ENCODE measurements at places on chromosomes 5 and 9. TPM values are rescaled to one million over a fixed set of nuclear protein-coding genes. Genes with fewer than 3 reads are reported as not detected.
A peak's percentile ranks its signal among the peaks of the same experiment; 100 is the strongest.

The SPATA31A3 gene
- not detected for total RNA-seq

DNA sequence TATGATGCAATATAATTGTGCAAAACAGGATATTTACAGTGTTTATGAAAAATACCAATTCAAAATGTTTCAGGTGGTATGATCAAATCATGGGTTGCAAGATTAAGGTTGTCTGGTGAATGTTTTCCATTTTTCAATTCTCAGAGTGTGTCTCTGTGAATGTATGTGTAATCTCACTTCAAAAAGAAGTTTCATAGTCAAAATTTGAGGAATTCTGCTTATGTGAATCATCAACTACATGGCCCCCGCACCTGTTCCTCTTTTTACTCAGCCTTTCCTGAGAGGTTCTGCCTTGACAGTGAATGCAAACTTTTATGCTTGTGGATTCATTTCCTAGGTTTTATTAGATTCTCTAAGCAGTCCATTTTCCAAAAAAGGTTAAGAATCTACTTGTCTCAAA lies 32.1 kb downstream of the KCTD16 start:
- peaks cover 19% of the 10 kb centered on the region for H3K4me1 ChIP-seq
- H3K36me3 ChIP-seq = no peaks in the 10 kb centered on the region
- peaks cover 38% of the 10 kb centered on the region for H3K27me3 ChIP-seq
- H3K4me3 ChIP-seq = no peak overlapping the region
- H3K27ac ChIP-seq = no peak overlapping the region

DNA sequence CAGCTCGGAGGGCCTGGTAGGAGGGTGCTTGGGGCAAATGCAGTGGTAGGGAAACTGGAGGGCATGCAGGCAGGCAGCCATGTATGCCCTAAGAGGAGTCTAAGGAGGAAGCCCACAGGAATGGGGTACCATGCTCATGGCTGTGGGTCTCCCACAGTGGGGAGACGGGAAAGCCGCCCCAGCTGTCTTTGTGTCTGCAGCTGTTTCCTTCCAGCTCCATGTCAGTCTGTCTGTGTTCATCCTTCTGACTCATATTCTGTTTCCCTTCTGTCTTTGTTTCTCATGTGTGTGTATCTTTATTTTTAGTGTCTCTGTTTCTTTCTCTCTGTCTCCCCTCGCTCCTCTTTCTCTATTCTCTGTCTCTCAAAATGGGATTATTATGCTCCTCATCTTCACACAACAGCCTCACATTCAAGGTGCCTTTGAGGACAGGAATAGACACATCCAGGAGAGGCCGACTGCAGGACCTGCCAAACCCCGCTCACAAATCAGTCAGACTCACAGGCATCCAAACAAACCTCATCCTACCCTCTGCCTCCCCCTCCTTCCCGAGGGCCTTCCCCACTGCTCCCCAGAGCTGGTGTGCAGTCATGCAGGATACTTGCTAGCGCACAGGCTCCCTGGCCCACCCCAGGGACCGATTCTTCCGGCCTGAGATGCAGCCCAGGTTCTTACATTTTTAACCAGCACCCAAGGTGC lies 68.4 kb upstream of the RARS1 start:
- no peak for DNase-seq
- H3K27ac ChIP-seq = peak overlapping the region; percentile 43
- no peaks in the 10 kb centered on the region for H3K36me3 ChIP-seq
- no peak overlapping the region for H3K4me3 ChIP-seq
- no peaks in the 10 kb centered on the region for H3K27me3 ChIP-seq
- no peaks in the 10 kb centered on the region for H3K4me1 ChIP-seq

GRCh38 chr9:35757892-35758275 lies 3.8 kb upstream of the MSMP start:
- peaks cover 7% of the 10 kb centered on the region for H3K36me3 ChIP-seq
- peak overlapping the region; percentile 95 for H3K4me3 ChIP-seq
- DNase-seq = no peak
- no peak overlapping the region for H3K27ac ChIP-seq

DNA sequence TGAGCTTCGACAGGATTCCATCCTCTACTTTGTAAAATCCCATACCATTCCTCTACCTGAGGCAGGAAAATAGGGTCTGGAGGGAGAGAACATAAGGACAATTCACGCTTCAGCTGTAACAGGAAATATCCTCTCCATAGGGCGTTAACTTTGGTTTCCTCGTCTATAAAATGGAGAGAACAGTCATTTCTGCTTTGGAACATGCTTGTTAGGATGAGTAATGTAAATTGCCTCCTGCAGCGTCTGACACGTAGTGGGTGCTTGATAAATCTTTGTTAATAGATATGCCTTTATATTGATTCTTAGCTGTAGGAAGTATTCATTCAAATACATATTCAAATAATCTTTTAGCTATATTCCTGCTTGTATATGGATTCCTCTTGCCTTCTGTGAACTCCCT lies 711 bp upstream of the SUB1 start:
- H3K36me3 ChIP-seq = peaks cover 6% of the 10 kb centered on the region
- H3K4me1 ChIP-seq = peaks cover 42% of the 10 kb centered on the region
- no peaks in the 10 kb centered on the region for H3K27me3 ChIP-seq
- DNase-seq = no peak
- no peak overlapping the region for H3K27ac ChIP-seq
- peak overlapping the region; percentile 97 for H3K4me3 ChIP-seq

Measured in neural crest cell (in vitro differentiated cells).